ENCODE measurements at places on chromosomes 3 and 15. TPM values are rescaled to one million over a fixed set of nuclear protein-coding genes. Genes with fewer than 3 reads are reported as not detected.

DNA sequence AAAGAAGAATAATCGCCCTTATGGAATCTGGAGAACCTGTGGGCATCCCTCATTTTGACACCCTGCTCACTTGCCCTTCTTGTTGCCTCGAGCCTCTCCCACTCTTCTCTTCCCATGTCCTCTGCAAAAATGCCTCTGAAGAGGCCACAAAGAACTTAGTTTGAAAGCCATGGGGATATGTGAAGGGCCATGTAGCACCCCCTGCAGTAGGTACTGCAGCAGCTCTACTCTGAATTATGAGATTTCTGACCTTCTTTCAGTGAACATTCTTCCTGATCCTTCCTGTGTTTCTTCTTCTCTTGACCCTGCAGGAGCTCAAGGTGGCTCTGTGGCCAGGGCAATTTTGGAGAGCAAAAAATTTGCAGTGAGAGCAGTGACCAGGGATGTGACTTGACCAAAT lies 30.4 kb upstream of the TRA2B start:
- no peak overlapping the region for H3K4me3 ChIP-seq
- H3K27ac ChIP-seq = no peak overlapping the region
- H3K4me1 ChIP-seq = no peaks in the 10 kb centered on the region
- DNase-seq = no peak

- H3K4me3 ChIP-seq = no peak overlapping the region
- peaks cover 31% of the 10 kb centered on the region for H3K36me3 ChIP-seq
- no peaks in the 10 kb centered on the region for H3K4me1 ChIP-seq
- no peak for DNase-seq
Measured at GRCh38 chr3:170296703-170297102, 60.8 kb upstream of the SKIL start.

GRCh38 chr3:36227980-36228379 lies 152.3 kb upstream of the STAC start:
- H3K4me1 ChIP-seq = no peaks in the 10 kb centered on the region
- no peak for DNase-seq
- no peaks in the 10 kb centered on the region for H3K36me3 ChIP-seq
- no peak overlapping the region for H3K27ac ChIP-seq
- H3K4me3 ChIP-seq = no peak overlapping the region

- DNase-seq = no peak
- H3K36me3 ChIP-seq = no peaks in the 10 kb centered on the region
- no peak overlapping the region for H3K4me3 ChIP-seq
Measured at GRCh38 chr15:35038626-35039451, 46.3 kb downstream of the NANOGP8 start.

- no peak for DNase-seq
- H3K4me1 ChIP-seq = no peaks in the 10 kb centered on the region
- no peak overlapping the region for H3K27ac ChIP-seq
- no peaks in the 10 kb centered on the region for H3K27me3 ChIP-seq
Measured at GRCh38 chr3:134922866-134923265, 127.8 kb downstream of the EPHB1 start.

Gene DUOXA2
- polyA plus RNA-seq = not detected

GRCh38 chr3:66261355-66261754 lies 40.6 kb downstream of the SLC25A26 start:
- peaks cover 9% of the 10 kb centered on the region for H3K36me3 ChIP-seq
- H3K27me3 ChIP-seq = no peaks in the 10 kb centered on the region
- DNase-seq = no peak
- H3K27ac ChIP-seq = no peak overlapping the region
- H3K4me1 ChIP-seq = no peaks in the 10 kb centered on the region

DNA sequence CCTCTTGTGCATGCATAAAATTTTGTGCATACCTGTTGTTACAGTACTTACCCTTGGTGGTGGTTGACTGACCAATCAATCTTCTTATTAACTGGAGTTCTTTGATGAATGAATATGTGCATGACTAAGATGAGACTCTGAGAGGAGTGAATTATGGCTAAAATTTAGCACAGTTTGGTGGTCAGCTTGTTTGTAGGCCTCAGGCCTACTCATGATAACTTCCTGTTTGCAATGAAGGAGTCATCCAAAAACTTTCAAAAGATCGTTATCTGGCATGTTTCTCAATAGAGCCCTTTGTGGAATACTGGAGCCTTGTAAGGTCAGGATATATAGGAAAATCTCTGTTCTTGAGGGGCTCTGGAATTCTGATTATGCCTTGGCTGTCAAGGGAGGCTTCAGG lies 66.5 kb downstream of the LEKR1 start:
- H3K27ac ChIP-seq = peak overlapping the region; percentile 45
- H3K27me3 ChIP-seq = no peaks in the 10 kb centered on the region
- H3K36me3 ChIP-seq = no peaks in the 10 kb centered on the region
- H3K4me3 ChIP-seq = no peak overlapping the region
- peaks cover 6% of the 10 kb centered on the region for H3K4me1 ChIP-seq

Gene ZNF80
- polyA plus RNA-seq = not detected

DNA sequence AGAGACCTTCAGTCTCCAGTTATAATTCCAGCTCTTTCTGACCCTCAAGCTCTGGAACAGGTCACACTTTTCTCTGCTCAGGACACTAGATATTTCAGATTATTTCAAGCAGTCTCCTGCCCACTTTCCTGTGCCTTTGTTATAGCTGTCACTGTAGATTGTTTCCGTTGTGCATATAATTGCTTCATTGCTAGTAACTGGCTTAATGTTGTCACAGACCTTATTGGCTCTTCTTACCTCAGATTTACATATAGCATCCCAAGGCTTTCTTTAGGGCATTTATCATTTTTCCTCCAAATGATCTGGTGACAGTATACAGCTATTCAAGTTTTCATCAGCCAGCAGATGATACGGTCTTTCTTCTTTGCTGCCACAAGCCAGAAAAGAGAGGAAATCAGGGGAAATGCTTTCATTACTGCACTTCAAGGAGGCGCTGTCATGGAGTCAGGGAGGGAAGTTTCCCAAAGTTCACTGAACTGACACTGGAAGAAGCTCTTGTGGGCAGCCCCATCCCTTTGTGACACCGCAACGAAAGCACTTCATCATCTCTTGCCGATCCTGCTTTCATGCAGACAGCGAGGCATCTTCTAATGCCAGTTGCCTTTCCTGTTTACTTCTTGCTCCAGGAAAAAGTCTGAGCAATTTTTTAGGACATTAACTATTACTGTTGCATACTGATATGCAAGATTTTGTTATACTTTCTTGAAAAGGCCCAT lies 181.9 kb downstream of the CDIN1 start:
- no peak overlapping the region for H3K27ac ChIP-seq
- H3K4me1 ChIP-seq = no peaks in the 10 kb centered on the region
- DNase-seq = no peak
- H3K4me3 ChIP-seq = no peak overlapping the region
- H3K27me3 ChIP-seq = no peaks in the 10 kb centered on the region

Gene FBXW12
- 0.07 TPM for polyA plus RNA-seq

Gene GOLGA8O
- polyA plus RNA-seq = 0.26 TPM

Gene PSMD6
- 90.3 TPM for polyA plus RNA-seq

Gene LMOD3
- not detected for polyA plus RNA-seq

Gene LDHAL6B
- polyA plus RNA-seq = not detected

Gene FEZF2
- not detected for polyA plus RNA-seq

DNA sequence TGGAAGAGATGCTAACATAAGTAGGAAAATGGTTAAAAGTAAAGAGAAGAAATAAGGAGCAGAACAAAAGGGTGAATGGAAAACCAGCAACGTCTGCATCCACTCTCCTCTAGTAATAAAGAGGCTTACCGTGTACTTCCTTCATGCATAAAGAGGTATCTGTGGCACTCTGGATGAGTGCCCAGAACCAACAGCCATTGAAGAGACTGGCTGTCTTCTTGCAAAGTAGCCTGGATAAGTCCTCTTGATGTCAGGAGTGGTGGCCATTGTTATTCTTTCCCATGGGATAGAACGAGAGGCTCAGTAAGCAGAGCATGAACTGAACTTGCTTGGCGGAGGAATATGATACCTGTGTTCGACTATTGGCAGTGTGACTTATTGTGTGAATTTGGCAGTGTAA lies 186.2 kb upstream of the RASGRP1 start:
- no peak for DNase-seq
- no peaks in the 10 kb centered on the region for H3K36me3 ChIP-seq
- H3K27me3 ChIP-seq = no peaks in the 10 kb centered on the region
- no peak overlapping the region for H3K27ac ChIP-seq
- H3K4me1 ChIP-seq = no peaks in the 10 kb centered on the region

Gene FRMD5
- polyA plus RNA-seq = 24.8 TPM

GRCh38 chr3:14156843-14157561 lies 21.4 kb downstream of the XPC start:
- H3K27me3 ChIP-seq = no peaks in the 10 kb centered on the region
- no peak overlapping the region for H3K4me3 ChIP-seq
- no peak overlapping the region for H3K27ac ChIP-seq
- peaks cover 91% of the 10 kb centered on the region for H3K36me3 ChIP-seq
- no peak for DNase-seq

Gene COX5A
- 158 TPM for polyA plus RNA-seq

Gene WNT5A
- polyA plus RNA-seq = 30.7 TPM

DNA sequence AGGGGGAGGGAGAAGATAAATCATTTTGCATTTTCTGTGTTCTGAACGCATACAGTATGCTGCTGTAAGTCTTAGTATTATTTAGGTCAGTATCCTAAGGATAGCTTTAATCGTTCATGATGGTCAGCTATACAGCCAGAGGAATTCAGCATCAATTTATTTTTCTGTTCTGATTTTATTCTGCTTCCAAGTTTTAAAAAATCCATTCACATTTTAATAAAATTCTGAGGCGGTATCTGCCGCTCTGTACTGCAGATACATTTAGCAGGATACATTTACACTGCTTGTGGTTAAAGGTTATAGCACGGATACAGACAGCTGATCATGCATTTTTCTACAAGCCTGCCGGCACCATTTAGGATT lies 17.8 kb downstream of the ZBTB38 start:
- H3K36me3 ChIP-seq = peaks cover 24% of the 10 kb centered on the region
- peak overlapping the region; percentile 94 for H3K27ac ChIP-seq
- H3K27me3 ChIP-seq = no peaks in the 10 kb centered on the region
- peaks cover 4% of the 10 kb centered on the region for H3K4me1 ChIP-seq

DNA sequence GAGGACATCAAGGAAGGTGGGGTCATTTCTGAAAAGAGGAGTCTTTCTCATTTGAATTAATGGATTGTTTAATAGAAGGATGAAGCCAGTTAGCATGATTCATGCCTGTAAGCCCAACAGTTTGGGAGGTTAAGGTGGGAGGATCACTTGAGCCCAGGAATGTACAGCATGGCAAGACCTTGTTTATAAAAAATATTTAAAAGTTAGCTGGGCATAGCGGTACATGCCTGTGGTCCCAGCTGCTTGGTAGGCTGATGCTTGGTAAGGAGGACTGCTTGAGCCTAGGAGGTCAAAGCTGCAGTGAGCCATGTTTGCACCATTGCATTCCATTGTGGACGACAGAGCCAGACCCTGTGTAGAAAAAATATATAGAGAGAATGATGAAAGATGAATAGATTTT lies 165.5 kb downstream of the ALCAM start:
- no peaks in the 10 kb centered on the region for H3K4me1 ChIP-seq
- peaks cover 31% of the 10 kb centered on the region for H3K36me3 ChIP-seq
- no peak for DNase-seq
- H3K27ac ChIP-seq = no peak overlapping the region
- H3K4me3 ChIP-seq = no peak overlapping the region

Gene CTXN2
- 0.02 TPM for polyA plus RNA-seq

DNA sequence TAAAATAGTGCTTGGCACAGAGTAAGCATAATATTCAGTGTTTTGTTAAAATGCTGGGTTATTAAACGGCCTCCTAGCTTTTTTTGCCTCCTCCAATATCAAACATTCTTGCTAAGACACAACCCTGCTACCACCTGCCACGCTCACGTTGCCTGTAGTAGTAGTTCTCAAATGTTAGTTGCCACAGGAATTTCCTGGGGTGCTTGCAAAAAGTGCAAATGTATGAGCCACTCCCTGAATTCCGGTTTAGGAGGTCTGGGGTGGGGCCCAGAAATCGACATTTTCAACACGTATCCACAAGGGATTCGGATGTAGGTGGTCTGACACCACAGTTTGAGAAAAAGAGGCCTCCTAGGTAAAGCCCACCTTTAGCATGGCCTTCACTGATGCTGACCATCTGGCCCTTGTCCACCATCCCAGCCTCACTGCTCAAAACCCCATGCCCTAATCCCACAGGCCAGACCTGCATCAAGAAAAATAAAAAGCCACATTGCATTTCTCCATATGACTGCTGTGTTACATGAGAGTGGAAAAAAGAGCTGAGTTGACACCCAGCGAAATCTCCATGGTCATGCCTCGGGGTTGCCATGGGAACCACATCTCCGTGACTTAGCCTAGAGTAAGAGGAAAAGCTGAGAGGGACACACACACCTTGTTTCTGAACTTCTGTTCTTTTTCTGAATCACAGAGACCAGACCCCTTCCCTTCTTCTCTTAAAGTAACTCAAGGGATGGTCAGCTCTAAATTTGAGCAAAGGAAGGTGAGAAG lies 116.4 kb upstream of the HES1 start:
- H3K4me3 ChIP-seq = no peak overlapping the region
- H3K36me3 ChIP-seq = no peaks in the 10 kb centered on the region
- no peak for DNase-seq
- H3K27ac ChIP-seq = no peak overlapping the region

DNA sequence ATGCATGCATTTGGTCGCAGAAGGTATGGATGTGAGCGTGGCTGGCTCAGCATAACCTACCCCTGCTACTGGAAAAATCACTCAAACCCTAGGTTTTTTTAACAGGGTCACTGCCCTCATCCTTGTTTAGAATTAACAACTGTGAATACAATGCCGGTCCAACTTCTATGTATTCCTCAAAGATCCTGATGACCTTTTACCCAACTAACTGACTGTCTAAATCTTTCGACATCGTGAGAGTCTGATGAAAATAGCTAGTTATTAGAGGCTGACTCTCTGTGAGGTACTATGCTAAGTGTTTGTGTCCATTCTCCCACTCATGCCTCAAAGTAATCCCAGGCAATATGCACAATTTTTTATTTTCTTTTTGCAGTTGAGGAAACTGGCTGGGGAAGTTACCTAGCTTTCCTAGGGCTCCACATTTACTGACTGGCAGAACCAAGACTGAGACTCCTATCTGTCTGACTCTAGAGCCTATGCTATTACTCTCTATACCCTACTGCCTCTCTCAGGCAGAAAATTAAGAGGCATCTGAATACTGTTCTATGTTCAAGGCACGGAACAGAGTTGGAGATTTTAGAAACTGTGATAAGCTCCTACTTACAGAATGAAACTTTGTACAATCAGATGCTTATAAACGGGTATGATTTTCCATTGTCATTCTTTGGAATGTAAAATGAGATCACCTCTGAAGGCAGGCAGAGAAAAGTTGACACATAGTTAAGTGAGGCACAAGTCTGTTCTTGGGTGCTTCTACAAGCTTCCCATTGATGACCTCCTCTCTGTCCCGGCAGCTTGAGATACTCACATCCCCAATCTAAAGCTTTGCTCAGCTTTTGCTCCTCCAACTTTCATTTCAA lies 56.4 kb downstream of the FILIP1L start:
- H3K4me1 ChIP-seq = no peaks in the 10 kb centered on the region
- H3K4me3 ChIP-seq = no peak overlapping the region
- H3K27ac ChIP-seq = no peak overlapping the region
- no peaks in the 10 kb centered on the region for H3K27me3 ChIP-seq
- no peaks in the 10 kb centered on the region for H3K36me3 ChIP-seq
- no peak for DNase-seq
